ENCODE measurements at places on chromosomes 5 and 9.

DNA sequence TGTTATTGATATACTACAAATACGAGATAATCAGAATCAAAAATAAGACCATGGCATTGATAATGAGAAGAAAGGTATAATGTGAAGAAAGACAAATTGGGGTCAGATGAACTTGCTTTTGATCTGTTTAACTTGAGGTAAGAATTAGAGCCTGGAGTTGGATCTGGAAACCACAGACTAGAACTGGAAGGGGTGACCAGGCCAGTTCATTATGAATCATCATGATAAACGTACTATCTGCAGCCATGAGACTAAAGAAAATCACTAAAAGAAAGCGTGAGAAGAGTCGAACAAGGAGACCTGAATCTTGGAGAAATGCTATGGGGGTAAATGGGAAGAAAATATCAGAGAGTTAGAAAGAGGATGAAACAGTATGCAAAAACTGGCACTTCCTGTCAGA, 967.5 kb downstream of the NR2F1-AS1 start:
- DNase-seq = no peak

- DNase-seq = no peak
Measured at GRCh38 chr5:74103131-74104023, 477.4 kb downstream of the ARHGEF28 start.

DNA sequence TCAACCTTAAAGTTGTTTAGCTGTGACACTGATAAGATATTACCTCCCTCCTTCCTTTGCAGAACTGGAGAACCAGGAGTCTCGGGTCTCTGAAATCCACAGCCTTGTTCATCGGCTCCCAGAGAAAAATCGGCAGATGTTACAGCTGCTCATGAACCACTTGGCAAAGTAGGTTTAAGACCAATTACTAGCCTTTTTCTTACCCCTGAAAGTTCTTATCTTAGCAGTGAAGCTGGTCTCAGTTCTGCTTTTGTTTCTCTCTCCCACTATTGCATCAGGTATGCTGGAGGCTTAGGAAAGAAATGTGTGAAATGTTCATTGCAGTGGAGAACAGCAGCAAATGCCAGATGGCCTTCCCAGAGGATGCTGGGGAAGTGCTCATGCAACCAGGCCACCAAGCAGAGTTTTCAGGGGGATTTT, 287.4 kb downstream of the ARHGAP26 start:
- no peak for DNase-seq

DNA sequence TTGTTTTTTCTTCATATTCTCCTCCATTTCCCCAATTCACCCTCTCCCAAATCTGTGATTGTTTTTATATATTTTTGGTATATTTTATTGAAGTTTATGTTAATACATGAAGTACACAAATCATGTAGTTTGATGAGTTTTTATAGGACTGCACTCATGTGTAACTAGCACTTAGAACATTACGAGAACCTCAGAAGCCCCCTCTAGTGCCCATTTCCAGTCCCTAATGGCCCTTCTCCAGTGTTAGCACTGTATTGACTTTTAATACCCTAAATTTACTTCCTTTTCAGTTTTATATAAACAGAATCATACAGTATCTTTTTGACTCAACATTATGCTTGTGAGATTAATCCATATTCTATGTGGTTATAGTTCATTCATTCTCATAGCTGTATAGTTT, 18.5 kb upstream of the FKTN start:
- DNase-seq = no peak

DNA sequence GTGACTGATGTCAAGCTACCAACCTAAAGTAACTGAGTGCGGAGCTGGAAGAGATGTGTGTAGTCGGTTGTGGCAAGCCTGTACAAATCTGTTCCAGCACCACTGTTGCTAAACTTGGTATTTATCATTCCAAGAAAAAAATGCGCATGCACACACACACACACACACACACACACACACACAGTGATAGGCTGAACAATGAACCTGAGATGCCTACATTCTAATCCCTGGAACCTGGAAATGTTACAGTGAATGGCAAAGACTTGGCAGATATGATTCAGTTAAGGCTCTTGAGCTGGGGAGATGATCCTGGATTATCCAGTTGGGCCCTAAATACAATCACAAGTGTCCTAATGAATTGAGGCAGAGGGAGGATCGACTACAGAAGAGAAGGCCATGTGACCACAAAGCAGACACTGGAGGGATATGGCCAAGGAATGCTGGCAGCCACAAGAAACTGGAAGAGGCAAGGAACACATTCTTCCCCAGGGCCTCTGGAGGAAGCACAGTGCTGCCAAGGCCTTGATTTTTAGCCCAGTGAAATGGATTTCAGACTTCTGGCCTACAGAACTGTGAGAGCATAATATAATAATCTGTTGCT, 49.7 kb upstream of the LHFPL2 start:
- no peak for DNase-seq

GRCh38 chr5:181215997-181216989, 6.8 kb upstream of the TRIM41 start:
- DNase-seq = peak; percentile 59

GRCh38 chr5:129716651-129717050, 31.2 kb upstream of the MINAR2 start:
- no peak for DNase-seq

DNA sequence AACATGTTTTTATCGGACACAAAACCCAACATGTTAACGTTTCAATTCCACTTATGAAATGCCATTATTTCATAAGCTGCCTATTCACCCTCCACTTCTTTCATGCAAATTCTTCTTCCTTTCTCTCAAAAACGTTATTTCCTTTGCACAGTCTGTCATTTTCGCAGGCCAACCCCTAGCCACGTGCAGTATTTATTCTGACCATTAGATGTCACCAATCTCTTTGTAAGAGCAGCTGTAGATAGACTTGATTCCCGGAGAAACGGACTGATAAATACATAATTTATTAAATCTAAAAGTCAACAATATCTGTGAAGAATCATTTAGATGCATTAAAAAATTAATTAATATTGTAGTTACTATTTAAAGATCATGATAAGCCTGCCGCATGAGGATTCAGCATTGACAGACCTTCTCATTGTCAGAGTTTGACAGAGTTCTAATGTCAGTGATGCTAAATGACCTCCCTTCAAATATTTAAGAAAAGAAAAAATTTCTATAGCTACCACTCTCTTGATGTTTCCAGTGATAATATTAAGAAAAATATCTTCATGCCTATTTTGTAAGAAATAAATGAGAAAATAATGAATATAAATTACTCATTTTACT, 933.6 kb downstream of the CDH12 start:
- no peak for DNase-seq

DNA sequence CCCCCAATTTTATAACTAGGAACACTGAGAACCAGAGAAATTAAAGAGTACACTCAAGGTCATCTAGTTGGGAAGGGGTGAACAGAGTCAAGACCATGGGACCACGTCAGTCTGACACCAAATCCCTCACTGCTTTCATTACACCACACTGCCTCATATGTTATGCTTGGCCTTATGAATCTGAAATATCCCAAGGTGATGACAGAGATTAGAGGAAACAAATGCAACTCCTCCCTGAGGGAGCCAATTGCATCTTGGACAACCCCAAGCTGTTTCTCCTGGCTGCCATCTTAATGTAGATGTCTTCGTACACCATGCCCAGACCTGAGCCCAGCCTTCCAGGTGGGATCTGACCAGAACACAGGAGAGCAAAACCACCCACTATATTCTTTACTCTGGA, 60.6 kb upstream of the ABCA1 start:
- no peak for DNase-seq

GRCh38 chr9:104927216-104927911, 591 bp downstream of the ABCA1 start:
- peak; percentile 28 for DNase-seq

- no peak for DNase-seq
Measured at GRCh38 chr5:8644377-8644776, 775.4 kb downstream of the MTRR start.

- DNase-seq = peak; percentile 88
Measured at GRCh38 chr5:912280-913091, 19.8 kb downstream of the TRIP13 start.

- no peak for DNase-seq
Measured at GRCh38 chr5:175772747-175773533, 98.4 kb upstream of the CPLX2 start.

GRCh38 chr5:62475072-62475471, 62.5 kb downstream of the IPO11 start:
- DNase-seq = no peak

DNA sequence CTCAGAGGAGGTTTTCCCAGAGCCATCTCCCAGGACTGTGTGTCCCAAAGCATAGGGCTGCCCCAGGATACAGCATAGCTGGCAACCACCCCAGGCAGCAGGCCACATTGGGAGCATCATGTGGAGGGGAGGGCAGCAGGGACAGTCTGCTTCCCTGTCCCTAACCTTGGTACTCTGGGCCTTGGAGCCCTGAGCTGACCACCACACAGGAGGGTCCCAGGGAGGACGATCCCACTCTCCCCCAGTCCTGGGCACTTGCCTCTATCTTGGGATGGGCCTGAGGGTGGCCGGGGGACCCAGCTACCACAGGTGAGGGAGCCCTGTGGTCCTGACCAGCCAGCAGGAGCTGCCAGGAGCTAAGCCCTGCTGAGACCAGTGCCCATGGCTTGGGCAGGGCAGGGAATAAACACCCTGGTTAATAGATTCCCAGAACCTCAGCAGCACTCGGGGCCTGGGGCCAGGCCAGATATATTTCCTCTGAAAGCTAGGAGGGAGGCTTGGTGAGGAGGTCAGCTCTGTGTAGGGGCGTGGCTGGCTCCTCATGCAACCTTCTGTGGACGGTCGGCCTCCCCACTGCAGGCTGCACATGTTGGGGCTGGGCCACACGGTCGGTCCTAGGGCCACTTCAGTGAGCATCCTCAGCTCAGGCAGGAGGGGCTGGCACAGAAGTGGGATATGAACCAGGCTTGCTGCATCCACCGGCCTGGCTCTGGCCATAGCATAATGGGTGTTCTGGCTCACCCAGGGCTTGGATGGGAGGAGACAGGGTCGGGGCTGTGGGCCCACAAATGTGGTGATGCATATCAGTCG, 4.2 kb downstream of the NINJ1 start:
- no peak for DNase-seq

- no peak for DNase-seq
Measured at GRCh38 chr5:158376679-158377078, 517.7 kb upstream of the CLINT1 start.

- peak; percentile 53 for DNase-seq
Measured at GRCh38 chr5:141623186-141623585, 4.4 kb upstream of the DIAPH1 start.

Measured in activated CD4-positive, alpha-beta memory T cell treated with anti-CD3 and anti-CD28 coated beads for 36 hours (primary cell).